Mesendoderm (in vitro differentiated cells): ENCODE measurements at places on chromosomes 1 and 21.

DNA sequence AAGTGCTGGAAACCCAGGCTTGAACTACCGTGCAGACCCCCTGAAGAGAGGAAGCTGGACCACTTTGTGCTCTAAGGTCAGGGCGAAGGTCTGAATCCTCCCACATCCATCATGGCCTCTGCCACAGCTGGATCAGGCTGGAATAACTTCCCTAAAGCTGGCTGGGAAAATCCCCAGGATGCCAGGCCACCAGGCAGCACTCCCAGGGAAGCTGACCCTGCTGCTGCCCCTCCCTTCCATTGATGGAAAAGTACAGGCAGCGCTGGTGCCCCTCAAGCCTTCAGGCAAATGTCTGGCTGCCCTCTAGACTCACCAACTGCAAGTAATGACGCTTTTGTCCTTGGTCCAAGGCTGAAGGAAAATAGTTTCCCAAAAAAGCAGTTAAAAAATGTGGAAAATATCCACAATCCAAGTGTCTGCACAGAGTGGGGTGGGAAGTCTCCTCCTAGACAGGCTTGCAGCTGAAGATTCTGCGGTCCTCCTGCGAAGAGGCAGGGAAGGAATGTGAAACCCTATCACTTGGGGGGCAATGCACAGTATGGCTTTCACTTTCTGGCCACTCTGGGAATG lies 39.9 kb upstream of the TSPAN2 start:
- no peak for DNase-seq

DNA sequence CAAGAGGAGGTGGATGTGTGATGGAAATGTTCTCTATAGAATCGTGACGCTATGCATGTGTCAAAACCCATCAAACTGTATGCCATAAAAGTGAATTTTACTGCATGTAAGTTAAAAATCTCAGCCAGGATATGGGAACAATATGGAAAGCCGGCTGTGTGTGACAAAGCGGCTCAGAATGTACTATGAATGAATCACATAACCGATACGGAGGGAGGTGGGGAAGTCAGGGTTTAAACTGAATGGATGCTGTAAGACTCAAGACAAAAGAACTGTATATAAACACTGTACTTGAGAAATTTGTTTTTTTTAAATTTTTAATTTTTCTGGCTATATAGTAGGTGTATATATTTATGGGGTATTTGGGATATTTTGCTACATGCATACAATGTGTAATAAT lies 111.6 kb upstream of the PDE4B start:
- DNase-seq = no peak

DNA sequence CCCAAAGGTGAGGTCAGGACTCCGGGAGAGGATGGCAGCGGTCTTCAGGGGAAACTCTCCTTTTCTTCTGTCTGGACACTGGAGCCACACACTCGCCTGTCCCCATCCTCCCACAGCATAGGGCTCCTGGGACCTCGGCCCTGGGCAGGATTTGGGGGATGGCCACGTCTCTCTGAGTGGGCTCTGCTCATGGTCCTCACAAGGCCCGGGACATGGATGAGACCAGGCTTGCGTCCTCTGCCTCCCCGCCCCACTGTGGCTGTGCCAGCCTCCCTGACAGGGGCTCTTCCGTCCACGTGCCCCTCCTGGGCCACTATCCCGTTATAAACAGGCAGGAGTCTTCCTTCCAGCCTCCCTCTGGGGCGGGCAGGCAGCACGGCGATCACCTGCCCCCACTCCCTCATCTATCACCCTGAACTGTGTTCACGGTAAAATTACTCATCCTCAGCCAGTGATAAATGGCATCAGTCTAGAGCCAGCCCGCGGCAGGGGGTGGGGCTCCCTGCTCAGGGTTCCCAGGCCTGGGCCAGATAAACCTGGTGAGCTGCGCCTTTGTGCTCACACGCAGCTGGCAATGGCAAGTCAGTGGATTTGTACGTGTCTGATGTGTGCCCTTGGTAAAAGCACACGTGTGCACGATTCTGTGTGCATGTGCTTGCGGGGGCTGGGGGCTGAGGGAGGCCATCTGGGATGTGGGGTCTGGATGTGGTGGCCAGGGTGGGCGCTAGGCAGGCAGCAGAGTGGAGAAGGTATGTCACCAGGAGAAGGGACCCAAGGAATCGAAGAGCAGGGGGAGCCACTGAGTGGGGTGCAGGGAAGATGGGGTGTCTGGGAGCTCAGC lies 12.6 kb upstream of the SAMD11 start:
- DNase-seq = no peak

GRCh38 chr1:8816831-8817411 lies 519 bp downstream of the RERE start:
- DNase-seq = peak; percentile 42

DNA sequence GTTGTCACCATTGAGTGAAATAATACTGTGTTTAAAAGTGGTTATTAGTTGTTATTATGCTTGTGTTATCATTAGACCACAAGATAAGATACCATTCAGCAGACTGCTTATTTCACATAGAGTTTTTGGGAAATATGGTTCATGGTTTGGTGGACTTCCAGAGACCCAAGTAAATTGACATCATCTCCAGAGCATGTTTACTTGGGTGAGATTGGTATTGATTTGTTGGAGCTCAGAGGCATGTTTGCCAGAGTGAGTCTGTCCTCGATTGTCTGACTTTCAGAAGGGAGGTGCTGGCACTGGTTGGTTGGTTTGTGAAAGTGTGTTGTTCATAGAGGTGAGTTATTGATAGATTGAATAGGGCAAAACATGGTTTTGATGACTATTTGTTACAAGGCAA lies 291.4 kb downstream of the TGFB2 start:
- DNase-seq = no peak

DNA sequence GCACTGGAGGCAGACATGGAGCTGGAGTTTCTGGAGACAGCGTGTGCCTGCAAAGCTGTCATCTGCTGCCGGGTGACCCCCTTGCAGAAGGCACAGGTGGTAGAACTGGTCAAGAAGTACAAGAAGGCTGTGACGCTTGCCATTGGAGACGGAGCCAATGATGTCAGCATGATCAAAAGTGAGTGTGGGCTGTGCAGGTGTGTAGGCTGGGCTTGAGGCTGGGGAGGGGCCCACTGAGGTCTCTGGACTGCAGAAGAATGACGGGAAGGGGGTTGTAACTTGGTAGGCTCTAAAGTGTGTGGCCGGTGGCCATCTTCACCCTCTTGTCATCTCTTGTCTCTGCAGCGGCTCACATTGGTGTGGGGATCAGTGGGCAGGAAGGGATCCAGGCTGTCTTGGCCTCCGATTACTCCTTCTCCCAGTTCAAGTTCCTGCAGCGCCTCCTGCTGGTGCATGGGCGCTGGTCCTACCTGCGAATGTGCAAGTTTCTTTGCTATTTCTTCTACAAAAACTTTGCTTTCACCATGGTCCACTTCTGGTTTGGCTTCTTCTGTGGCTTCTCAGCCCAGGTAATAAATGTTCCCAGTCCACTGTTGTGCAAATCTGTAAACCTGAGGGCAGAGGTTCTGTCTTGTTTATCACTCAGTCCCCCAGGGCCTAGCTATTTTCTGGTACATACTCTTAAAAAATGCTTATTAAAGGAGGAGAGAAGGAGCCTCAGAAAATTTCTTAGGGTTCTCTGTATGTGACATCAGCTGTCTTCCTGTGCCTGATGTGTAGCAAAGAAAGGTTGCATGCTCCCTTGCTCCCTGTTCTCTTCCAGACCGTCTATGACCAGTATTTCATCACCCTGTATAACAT lies 19.9 kb downstream of the ATP8B2 start:
- peak; percentile 79 for DNase-seq

DNA sequence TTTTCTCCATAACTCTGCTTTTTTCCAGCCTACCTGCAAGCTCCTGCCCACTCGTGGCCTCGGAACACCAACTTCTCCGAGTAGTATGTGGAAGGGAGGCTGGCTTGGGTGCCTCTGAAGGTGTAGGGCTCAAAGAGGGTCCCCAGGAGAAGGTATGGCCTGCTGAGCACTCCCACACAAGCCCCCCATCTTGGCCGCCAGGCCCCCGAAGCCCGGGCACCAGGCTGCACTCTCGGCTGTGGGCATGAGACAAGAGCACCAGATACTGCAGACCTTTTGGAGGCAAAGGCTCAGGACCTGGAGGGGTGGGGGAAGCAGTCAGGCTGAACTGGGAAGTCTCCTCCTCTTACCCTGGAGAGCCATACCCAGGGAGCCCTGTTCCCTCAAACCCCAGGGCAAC lies 1.7 kb downstream of the ZNF692 start:
- DNase-seq = peak; percentile 11

DNA sequence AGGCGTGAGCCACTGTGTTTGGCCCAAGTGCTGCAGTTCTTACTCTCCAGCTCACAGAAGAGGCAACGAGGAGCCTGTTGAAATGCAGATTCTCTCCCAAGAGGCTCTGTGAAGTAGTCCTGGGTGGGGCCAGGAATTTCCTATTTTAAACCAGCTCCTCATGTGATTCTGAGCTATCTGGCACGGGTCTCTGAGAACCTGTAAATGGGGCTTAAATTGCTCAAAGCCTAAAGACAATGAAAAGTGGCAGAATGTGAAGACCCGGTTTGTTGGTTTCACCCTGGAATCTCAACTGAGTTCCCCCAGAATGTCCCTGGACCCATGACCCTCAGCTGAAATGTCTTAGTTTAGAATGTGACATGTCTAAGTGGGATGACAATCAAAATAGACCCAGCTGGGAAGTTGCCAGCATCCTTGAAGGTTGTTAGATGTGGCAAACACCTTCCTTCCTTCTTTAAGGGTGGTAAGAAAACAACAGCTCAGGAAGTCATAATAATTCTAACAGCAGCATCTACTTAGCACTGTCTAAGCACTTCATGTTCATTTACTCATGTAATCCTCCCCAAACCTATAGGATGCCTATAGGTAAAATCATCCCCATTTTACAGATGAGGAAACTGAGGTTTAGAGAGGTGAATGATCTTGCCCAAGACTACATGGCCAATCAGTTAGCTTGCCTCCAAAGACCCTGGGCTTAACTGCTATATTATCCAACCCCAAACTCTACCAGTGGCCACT lies 20.9 kb upstream of the ATP5PO start:
- peak; percentile 32 for DNase-seq

DNA sequence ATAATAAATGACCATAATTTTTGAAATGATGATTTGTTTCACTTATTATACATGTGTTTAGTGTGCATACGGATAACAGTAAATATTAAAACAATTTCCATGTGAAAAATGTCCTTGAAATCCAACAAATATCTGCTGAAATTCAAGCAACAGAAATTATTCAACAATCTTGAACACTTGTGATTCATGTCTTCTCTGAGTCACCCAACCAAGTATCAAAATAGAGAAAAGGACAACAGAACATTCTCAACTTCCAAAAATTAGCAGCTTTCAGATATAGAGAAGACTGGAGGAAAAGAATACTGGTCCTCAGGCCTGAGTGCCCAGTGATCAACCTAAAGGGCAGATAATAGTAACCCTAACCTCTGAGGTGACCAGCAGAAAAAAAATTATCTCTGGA lies 90.8 kb downstream of the VAV3 start:
- DNase-seq = no peak

DNA sequence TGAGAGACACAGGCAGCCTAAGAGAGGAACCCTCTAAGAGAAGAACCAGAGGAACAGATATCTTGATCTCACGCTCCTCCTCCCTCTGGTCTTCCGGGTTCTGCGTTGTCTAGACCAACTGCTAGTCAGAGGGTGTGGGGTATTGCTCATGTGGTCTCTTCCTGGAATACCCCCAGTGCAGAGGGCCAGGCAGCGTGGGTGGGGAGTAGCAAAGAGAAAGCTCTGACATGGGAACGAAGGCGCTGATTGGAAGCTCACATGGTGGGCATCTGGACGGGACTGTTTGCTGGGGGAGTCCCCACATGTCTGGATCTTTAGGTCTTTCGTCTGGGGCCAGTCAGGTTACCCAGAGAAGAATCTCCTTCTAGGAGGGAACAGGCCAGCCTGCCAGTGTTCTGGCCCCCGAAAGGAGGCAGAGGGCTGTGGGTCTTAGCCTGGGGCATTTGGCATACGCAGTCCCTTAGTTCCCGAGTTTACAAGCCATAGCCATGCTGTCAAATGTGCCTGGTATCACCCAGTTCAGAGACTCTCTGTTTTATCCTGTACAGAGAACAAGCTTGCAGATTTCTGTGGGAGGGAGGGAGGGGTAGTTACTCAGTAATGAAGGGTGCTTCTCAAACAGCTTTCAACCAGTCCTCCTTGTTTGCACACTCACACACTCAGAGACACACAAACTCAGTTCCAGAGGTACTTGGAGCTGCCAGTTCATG lies 18.3 kb upstream of the IL6R start:
- DNase-seq = no peak

GRCh38 chr1:231512147-231512698 lies 16.2 kb upstream of the TSNAX start:
- DNase-seq = no peak

DNA sequence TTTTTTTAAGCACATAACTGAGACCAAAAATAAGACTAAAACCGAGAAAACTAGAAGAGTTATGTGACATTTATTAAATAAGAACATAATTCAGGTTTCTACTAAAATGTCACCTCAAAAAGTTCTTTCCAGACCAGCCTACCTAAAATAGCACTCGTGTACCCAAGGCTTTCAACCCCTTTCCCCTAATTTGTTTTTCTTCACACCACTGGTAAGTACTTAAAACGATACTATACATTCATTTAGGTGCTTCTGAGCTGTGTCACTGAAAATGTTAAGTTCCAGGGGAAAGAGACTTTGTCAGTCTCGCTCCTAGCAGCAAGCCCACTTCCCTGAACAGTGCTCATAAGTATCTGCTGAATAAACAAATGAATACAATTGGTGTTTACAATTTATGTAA lies 6.8 kb downstream of the RRAGC start:
- DNase-seq = no peak

DNA sequence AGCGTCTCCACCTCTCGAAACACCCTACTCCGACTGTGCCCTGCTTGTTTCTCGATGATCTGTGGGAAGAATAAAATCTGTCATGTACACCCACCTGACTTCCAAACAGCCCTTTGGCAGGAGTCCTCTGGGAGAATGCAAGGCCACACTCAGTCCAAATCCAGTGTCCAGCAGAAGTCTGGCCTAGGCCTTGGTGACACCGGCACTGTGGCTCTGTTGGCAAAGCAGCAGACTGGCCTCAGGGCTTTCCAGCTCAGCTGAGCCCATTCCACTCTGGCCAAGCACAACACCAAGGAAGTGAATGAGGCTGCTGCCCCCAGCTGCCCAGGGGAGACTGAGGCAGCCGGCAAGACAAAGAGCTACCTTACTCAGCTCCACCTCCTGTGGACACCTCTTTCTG lies 25.1 kb upstream of the KNCN start:
- DNase-seq = no peak

DNA sequence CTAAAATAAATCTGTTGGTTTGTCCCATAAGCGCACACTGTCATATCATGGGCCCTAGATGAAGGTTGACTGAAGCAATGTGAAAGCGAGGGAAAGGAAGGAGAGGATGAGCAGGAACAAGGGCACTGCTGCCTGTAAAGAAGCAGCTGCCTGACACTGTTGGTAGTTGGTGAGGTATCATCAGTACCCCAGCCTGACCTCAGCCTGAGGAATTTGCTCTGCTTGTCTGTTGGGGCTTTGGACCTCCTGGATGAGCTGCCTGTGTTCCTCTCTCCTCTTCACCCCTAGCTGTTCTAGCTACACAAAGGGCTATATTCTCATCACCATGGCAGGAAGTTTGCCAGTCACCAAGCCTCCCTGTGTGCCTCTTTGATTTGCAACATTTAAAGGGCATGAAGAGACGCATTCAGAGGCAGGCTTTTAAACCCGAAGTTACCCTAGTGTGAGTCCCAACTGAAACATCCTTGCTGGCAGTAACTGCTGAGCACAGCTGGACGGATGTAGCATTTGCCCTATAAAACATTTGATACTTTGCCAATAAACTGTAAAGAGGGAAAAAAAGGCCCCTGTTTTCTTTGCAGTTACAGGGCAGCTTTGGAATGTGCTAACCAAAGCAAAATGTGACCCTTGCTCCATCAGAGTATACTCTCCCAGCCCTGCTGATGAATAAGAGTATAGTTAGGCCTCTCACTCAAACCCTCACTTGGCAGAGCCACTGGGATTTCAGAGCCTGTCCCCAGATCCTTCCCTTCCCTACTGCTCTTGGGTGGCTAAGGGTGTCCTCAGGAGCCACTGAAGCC lies 22.2 kb upstream of the SPATA6 start:
- peak; percentile 19 for DNase-seq
